ENCODE measurements at places on chromosomes 11 and 22. TPM values are rescaled to one million over a fixed set of nuclear protein-coding genes. Genes with fewer than 3 reads are reported as not detected.

DNA sequence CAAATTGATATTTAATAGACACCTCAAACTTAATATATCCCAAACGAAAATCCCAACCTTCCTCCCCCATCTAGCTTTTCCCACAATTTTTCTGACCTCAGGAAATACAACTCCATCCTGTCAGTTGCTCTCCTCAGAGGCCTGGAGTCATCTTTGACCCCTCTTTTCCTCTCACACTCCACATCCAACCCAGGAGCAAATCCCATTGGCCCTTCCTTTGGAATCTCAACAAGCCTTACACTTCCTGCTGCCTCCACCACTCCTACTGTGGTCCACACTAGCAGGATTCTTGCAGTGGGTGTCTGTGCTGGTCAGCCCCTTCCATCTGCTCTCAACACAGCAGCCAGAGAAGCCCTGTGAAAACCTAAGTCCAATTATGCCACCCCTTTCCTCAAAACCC lies 39.3 kb upstream of the RFPL3 start:
- H3K36me3 ChIP-seq = no peaks in the 10 kb centered on the region
- H3K4me3 ChIP-seq = no peak overlapping the region
- no peak overlapping the region for H3K27ac ChIP-seq
- no peaks in the 10 kb centered on the region for H3K27me3 ChIP-seq
- no peak for DNase-seq

POLR2L gene
- total RNA-seq = 60.8 TPM

DNA sequence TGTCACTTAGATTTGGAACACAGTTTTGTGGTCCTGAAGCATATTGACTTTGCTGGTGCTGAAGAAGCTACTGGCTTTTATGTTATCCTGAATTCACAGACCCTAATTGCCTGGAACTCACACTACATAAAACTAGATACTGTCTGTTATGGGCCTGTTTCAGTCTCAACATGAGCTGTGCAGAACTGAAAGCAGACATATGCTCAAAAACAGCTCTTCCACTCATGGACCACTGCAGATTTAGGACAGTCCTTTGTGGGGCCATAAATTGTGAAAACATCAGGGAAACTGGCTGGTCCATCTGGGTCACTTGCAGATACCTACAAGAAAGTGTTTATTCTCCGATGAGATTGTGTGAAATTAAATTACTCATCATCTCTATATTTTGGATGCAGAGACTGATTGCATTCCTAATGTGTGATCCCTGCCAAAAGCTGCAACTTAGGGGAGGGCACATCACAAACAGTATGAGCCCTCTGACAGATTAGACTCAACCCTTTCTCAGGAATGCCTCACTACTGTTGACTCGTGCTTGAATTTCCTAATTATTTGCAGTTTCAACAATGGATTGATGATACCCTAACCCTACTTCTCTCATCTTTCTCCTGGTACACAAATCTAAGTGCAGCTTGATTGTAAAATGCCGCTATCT lies 10.2 kb upstream of the CLNS1A start:
- no peak overlapping the region for H3K4me3 ChIP-seq
- H3K27me3 ChIP-seq = no peaks in the 10 kb centered on the region

MPZL3 gene
- total RNA-seq = 1.8 TPM

C11orf65 gene
- total RNA-seq = 1.1 TPM

NXPE2 gene
- 0.29 TPM for total RNA-seq

GRCh38 chr11:64067230-64067993 lies 31.7 kb downstream of the FLRT1 start:
- H3K27me3 ChIP-seq = no peaks in the 10 kb centered on the region
- no peaks in the 10 kb centered on the region for H3K4me1 ChIP-seq

CNTF gene
- 1.8 TPM for total RNA-seq
